T-helper 9 cell (primary cell): ENCODE measurements at places on chromosomes 11 and 22.

- no peak for DNase-seq
Observed at GRCh38 chr11:66346476-66347424, 679 bp downstream of the B4GAT1 start.

DNA sequence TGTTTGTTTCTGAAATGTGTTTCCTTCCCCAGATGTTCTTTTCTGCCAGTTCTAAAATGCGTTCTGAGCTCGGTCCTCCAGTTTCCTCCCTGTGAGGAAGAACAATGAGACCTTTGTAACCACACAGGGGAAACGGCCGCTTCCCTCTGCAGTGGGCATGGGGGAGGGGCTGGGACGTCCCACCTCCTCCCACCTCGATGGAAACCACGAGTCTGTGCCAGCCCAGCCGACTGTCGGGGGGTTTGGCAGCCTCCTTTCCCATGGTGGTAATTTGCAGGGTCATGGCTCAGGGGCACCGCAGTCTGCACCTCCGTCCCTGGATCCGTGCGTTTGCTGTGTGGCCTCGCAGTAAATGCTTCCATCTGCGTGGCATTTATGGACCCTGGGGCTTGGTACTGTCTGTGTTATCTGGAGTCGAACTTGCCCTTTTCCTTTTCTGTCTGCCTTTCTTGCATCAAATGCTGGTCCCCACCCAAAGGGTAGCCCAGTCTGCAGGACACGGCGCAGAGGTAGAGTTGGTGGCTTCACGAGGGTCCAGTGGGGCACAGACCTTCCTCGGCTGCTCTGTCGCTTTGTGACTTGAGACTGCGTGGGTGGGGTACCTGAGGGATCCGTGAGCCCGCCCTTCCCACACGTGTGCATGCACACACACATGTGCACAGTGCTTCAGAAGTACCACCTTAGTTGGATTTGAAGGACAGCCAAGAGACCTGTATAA lies 16.1 kb downstream of the LRP5 start:
- no peak for DNase-seq

DNA sequence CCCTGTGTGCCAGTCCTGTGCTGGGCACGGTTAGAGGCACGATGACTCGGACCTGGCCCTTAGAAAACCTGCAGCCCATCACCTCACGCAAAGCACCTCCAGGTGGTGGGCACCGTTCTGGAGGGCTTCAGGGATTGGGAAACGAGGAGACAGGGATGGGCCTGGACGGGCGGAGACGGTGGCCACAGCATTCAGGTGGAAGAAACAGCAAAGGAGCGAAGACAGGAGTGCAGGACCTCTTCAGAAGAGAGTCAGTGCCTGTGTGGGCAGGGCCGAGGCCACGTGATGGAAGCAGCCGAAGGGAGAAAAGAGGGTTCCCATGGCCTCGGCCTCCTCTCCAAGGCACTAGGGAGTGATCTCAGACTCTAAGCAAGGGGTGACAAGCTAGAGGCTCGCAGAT lies 8.1 kb upstream of the SLC22A12 start:
- no peak for DNase-seq

DNA sequence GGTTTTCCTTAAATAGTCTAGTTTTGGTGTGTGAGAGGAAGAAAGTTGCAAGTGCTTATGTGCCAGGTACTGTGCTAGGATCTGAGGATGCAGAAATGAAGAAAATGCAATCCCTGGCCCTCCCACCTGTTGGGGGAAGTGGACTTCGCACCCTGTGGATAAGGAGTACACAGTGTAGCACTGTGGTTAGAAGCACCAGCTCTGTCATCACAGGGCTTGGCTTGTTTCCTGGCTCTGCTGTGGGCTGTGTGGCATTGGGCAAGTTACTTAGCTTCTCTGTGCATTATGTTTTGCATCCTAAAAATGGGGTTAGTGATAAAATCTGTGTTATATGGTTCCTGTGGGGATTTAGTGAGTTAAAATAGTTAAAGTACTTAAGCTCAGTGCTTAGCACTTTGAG lies 68.2 kb downstream of the ENDOD1 start:
- no peak for DNase-seq

DNA sequence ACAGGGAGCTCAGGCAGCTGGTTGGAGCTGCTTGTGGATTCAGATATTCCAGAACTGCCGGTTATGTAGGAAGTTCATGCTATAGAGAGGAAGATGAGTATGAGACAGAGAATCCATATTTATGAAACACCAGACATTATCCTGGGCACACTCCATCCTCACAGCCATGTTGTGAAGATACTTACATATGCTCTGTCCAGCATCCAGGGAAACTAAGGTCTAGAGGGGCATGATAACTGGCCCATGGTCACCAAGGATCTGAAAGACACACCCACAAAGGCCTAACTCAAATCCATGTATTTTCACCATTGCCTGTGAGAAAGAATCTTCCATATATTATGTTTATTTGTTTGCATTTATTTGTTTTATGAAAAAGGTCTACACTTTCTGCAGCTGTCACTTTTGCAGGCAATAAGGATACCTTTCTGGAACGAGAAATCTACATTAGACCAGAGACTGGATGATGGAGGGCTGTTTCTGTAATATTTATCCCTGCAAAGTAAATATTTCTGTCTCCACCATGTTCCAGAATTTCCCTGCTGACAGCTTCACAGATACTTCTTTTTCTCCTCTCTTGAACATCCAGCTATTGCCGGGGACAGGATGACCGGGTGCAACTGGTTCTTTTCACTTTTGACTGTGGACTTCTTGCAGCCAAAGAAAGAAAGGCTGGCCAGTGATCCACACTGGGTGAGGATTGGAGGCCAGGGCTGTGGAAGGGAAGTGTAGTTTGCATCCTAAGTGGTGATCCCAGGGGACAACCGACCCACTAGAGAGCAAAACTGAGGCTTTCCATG lies 145.9 kb upstream of the NAV2 start:
- no peak for DNase-seq

DNA sequence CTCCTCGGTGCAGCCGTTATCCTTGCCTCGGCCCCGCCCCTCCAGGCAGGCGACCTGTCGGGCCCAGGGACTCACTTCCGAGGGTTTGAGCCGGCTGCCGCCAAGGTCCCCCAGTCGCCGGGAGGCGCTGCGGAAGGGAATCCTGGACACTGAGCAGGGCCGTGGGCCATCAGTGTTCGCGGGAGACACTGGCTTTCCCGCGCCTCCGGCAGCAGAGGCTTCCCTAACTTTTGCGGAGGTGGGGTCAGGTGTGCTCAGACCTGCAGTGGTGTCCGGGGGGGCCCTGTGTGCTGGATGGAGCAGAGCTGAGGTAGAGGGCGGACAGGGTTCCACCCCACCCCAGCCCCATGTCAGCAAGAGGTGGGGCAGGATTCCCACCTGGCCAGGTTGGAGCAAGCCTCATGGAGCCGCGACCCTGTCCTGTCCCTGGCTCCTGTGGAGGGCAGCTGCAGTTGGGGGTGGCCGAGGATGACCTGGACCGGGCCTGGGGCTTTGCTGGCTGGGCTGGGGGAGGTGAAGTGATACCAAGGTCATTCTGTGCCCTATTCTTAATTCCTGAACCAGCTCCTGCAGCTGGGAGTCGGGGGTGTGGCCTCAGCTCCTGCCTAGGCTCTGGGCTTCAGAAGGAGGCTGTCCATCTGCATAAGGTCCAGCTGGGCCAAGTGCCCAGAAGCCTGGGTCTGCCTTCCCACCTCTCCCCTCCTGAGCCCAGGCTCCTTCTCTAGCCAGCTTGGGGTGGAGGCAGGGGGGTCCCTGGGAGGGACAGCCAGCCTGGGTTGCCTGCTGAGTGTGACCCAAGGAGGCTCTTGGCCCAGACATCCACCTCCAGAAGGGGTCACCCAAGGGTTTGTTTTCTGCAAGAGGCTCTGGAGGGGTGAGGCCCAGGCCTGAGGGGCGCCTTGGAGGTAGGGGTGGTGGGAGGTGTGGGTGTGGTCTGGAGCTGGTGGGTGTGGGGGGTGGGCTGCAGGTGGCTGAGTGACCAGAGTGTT lies 8.4 kb downstream of the TSPAN4 start:
- no peak for DNase-seq

GRCh38 chr11:35367491-35367890 lies 51.9 kb downstream of the SLC1A2 start:
- no peak for DNase-seq

- DNase-seq: no peak
Observed at GRCh38 chr22:20439928-20440575, 2.4 kb upstream of the SCARF2 start.

DNA sequence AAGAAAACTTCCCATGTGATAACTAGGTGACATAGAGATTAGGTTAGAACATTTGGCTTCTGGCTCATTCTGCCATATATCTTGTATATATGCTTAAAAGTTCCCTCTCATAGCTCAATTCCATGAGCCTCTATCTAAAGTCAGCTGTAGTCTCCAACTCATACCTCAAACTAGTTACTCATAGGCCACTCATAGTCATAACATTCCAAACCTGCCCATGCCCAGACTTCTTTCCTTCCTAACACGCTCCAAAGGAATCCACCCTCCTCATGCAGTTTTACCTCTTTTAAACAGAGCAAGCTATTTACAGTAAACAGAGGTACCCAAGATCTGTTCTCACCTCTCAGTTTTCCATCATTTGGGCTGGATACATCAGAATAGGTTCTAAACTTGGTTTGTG lies 39.4 kb downstream of the GLYATL2 start:
- DNase-seq: no peak

DNA sequence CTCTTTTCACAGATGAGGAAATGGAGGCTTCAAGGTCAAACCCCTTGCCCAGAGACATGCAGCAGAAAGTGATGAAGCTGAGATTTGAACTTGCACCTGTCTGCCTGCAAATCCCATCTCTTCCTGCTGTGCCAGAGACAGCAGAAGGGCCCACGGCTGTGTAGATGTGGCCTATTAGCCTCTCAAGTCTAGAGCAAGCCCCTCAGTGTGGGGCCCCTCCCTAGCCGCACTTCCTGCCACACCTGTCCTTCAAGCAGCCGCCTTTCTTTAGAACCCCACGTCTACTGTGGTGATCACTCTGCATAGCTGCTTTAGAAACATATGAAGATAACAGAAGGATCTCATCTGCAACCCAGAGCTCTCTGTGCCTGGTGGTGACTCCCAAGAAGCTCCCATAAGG lies 41.2 kb upstream of the JAM3 start:
- DNase-seq: no peak

DNA sequence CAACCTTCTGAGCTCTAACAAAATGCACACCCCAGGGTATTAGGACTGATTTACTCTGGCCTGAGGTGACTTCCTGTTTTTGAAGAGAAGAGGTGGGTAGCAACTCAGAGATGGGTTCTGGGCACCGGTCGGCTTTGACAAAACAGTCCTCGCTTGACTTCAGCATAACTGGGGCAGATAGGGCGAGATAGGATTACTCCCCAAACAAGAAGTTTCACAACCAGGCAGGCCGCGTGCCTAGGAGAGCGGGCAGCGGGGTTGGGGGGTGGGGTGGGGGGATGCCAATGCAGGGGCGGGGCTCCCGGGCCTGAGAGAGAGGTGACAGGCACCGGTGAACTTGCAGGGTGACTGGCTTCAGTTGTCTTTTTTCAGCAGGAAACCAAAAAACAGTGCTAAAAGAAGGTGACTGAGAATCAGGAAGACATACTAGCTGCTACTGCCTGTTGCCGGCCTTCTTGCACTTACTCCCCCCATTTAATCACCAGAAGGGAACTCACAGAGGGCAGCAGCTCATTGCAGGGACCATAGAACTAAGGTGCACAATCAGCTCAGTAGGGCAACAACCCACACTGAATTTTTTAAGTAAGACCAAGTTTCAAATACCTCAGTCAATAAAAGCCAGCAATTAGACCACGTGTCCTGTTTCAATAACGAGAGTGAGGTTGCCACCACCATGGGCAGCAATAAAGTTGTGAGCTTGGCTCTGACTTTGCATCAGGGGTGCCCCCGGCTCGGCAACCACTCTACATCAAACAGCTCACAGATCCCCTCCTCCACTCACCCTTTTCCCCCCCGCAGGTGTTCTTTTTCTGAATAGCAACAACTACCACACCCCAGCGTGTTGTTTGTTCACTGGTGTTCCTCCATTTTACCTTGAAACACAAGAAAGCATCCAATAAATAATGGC lies 37.2 kb upstream of the ETS1 start:
- peak; percentile 67 for DNase-seq

GRCh38 chr22:37933711-37934376 lies 19.6 kb downstream of the C22orf23 start:
- peak; percentile 67 for DNase-seq

DNA sequence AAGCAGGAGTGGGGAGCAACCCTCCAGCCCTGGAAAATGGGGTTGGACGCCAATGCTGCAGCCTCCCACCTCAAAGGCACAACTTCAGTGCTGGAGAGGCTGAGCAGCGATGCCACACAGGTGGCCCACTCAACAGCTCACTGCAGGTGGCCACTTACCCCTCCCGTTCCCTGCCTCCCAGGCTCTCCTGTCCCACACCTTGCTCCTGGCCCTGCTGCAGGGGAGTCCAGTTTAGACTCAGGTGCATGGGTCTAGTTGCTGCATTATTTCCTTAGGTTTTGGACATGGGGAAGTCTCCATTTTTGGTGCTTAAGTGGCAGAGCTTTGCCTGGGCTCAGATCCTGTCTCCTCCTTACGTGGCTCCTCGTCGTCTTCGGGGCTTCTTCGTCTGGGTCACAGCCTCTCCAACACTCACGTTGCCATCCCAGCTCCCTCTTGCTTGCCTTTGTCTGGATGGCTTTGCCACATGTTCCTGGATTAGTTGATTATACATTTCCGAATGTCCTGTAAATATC lies 898.3 kb downstream of the BRD1 start:
- DNase-seq: no peak

- no peak for DNase-seq
Observed at GRCh38 chr11:18368221-18368620, 26.1 kb upstream of the LDHA start.

GRCh38 chr11:48006301-48006992 lies 26.1 kb downstream of the PTPRJ start:
- DNase-seq: no peak

DNA sequence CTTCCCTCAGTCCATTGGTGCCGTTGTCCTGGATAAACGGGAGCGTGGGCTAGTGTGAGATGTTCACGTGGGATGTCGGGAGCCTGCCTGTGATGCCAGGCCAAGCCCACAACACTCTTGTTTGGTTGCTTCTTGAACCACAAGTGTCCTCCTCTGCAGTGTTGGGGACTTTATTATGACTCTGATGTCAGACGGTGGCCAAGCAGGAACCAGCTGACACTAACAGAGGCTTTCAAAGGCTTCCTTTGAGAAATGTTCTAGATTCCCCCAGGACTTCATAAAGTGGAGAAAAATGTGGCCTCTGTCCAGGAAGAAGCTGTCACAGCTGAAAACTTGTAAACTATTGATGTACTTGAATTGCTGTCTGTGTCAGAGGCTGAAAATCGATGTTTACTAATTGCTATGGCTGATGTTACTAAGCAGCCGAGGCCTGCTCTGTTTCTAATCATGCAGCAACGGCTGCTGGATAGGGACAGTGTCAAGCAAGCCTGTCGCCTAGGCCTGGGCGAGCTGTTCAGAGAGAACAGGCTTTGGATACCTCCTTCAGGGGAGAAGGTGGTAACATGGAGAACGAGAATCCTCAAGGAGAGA lies 131.7 kb downstream of the TBC1D22A start:
- DNase-seq: no peak
